ENCODE measurements at places on chromosomes 12 and 14.

DNA sequence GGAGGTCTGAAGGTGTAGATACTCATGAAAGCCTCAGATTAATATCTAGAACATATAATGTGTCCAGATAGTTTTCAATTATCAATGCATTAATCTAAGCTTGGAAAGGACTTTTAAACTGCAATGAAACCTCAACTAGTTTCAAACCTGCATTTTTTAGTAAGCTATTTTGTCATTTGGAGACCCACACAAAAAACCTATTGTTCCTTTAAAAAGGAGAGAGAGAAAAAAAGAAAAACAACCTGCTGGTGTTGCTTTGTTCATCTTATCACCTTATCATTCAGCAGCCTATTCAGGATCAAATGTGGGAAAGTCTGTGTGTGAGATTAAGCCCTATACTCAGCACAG is 215.7 kb upstream of the PLEKHG7 start:
- no peak for DNase-seq

GRCh38 chr14:70971560-70971959 is 64.3 kb downstream of the PCNX1 start:
- DNase-seq = no peak

DNA sequence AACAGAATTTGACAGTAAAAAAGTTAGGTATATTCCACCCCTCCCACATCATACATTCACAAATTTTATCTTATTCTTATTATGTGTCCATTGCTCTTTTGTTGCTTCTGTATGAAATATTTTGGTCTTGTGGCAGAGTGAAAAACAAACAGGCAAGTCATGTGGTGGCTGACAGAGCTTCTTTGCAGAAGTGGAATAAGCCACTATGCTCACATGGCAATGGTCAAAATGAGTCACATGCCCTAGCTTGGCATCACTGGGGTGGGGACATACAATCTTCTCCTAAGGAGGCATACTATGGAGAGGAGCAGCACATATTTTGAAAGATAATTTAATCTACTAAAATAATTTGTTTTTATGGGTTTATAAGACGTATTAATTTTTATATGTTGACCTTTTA is 27.7 kb upstream of the CMA1 start:
- DNase-seq = no peak

DNA sequence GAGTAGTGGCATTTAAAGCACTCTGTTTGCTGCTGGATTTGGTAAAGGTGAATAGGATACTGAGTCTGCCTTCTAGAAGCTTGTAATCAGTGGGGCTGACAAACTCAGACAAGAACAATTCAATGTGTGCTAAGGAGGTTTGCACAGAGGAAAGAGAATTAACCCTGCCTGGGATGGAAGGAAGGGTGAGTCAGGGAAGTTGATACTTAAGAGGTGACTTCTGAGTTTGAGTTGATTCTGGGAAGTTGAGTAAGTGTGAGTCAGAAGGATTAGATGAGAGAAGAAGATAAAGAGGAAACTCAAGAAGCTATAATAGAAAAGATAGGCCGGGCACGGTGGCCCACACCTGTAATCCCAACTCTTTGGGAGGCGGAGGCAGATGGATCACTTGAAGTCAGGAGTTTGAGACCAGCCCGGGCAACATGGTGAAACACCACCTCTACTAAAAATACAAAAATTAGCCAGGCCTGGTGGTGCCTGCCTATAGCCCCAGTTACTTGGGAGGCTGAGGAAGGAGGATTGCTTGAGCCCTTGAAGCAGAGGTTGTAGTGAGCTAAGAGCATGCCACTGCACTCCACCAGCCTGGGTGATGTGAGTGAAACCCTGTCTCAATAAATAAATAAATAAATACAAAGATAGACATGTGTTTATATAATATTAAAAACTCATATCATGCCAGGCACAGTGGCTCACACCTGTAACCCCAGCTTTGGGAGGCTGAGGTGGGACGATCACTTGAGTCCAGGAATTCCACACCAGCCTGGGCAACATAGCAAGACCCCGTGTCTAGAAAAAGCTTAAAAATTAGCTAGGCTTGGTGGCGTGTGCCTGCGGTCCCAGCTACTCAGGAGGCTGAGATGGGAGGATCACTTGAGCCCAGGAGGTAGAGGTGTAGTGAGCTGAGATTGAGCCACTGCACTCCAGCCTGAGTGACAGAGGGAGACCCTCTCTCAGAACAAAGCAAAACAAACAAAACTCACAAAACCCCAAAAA is 126.8 kb upstream of the CPM start:
- DNase-seq = no peak

DNA sequence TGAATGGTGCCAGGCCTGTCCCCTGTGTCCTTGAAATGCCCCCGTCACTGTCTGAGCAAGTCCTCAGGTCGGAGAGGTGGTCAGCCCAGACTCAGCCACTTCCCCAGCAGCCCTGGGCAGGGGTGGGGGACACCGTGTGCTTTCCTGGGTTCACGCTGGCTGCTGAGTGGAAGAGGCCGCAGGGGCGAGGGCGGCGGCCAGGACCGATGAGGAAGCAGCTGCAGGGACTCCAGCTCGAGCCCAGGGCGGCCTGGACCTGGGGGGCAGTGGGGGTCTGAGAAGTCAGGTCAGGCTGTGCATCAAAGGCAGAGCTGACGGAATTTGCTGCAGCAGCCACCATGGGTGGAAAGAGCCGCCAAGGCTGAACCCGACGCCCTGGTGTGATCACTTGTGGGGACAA is 28.4 kb downstream of the NOC4L start:
- DNase-seq = no peak

DNA sequence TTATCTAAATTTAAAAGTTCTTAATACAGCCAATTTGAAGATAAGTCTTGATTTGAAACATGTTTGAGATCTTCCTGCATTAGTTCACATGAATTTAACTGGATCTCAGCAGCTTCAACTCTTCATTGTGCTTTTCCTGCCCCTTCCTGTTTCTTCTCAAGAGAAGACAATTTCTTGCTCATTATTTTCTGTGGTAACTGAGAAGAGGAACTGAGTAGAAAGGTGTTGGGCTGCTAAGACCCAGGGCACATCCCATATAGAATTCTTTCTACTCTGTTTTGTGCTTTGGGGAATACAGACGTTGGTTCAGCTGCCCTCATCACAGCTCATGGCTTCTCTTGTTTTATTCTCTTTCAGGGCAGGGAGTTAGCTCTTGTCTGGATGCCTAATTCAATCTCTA is 110.2 kb downstream of the SNAPC1 start:
- DNase-seq = no peak

GRCh38 chr14:60303745-60304144 is 54.7 kb downstream of the PPM1A start:
- DNase-seq = no peak

DNA sequence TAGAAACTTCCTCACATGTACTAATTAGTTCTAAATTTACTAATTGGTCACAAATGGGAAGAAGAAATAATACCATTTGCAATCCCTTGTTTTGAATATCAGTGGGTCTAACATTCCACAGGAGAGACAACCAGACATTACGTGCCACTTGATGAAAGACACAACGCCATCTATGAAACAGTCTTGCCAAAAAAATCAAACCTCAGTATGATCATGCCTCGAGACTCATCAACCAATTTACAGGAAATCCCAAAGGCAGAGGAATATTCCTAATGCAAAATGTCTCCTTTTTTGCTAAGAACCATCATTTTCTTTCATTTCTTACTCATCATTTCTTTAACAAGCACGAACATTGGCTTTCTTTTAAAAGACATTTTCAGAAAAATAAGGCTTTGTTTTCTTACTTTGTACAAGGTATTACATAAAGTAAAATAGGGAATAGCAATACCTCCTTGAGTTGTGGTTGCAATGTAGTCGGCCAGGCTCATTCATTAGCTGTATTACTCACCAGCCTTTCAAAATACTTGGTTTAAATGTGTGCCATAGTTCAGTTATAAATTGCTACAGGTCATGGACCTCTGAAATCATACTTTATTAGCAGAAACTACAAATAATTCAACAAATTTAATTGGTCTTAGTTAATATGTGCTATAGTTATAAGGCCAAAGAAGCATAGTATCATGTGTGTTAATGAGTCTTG is 436.2 kb upstream of the FLRT2 start:
- DNase-seq = no peak

DNA sequence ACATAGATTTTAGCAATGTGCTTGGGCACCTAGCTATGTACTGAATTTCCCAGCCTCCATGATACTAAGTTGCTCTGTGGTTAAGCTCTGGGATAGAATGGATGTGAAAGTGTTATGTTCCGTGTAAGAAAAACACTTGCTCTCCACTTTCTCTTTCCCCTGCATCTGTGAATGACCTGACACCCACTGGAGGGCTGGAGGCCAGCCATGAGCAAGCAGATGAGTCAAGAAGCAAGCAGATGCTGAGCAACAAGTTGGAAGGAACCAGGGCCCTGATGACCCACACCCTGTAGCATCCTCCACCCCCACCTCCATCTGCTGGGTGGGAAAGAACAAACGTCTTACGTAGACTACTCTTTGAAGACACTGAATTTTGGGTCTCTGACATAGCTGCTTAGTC is 56.6 kb downstream of the EID3 start:
- no peak for DNase-seq

GRCh38 chr12:121089031-121089812 is 43.5 kb upstream of the P2RX7 start:
- no peak for DNase-seq

DNA sequence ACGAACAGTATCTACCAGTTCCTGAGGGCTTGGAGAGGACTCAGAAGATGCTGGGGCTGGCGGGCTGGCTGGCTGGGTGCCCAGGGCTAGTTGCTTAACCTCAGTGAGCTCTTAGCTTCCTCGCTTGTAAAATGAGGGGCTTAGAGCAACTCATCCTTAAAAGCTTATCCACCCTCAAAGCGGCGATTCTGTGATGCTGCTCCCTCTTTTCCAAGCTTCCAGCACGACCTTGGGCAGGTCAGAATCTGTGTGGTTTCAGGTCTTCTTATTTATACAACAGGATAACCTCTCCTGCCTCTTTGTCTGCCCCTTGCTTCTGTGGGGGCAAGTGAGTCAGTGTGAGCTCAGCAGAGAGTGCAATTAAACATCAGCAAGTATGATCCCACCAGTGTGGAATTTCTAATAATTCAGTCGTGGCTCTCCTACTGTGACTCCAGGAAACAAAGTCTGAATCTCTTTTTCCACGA is 281.8 kb downstream of the KSR2 start:
- no peak for DNase-seq

- no peak for DNase-seq
These were observed 16.0 kb downstream of the FOXN4 start for GRCh38 chr12:109293106-109293505.

GRCh38 chr14:67529947-67530935 is 2.8 kb upstream of the PLEKHH1 start:
- DNase-seq = no peak

GRCh38 chr12:76746516-76746915 is 17.4 kb upstream of the ZDHHC17 start:
- DNase-seq = no peak

GRCh38 chr12:52534482-52534881 is 14.3 kb upstream of the KRT5 start:
- DNase-seq = peak; percentile 10

DNA sequence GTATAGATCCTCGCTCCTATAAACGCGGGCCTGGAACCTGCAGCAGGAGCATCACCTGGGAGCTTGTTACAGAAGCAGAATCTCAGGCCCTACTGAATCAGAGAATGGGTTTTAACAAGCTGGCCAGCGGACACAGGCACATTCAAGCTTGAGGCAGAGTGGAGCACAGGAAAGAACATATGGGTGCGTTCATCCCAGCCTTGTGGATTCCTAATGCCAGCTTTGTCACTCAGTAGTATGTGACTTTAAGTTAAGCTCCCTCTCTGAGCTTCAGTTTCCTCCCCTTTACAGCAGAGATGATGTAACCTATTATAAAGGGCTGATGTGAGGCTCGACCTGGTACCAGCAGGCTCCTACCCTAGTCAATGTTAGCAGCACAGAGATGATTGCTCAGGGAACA is 204.9 kb downstream of the ZFP36L1 start:
- no peak for DNase-seq

GRCh38 chr14:92568621-92569479 is 55.3 kb downstream of the RIN3 start:
- no peak for DNase-seq

DNA sequence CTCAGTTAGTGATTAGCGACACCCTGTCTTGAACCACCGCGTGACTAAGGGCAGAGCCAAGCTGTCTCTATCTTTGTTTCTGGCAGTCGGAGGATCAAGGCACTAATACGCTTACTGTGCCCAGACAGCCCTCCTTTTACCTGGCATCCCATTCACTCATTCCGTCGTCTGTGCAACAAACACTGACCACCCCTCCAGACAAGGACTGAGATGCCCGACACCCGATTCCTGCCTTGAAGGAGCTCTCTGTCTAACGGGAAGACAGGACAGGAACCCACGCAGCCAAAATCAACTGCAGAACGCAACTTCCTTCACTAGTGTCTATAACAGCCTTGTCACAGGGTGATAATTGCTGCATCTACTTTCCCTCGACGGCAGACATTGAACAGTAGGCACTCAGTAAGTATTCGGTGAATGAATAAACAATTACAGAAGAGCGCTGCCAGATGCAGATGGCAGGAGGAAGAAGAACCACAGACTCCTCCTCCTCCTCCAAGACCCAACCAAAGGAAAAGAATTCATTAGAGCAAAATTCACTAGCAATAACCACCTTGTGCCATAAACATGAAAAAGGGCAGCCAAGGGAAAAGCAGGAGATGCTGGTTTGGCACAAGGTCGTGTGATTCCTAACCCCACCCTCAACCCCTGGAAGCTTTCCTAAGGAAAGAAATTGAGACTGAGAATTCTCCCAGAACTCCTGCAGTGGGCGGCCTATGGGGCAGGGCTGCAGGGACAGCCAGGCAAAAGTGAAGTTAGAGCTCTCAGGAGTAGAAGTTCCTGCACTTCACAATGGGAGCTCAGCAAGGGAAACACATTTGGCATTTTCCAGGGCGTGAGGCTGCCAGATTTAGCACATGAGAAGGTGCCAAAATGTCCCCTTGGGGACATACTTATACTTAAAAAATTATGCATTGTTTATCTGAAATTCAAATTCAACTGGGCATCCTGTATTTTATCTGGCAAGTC is 186.6 kb upstream of the DIO3 start:
- DNase-seq = no peak

GRCh38 chr12:89653-90052 is 23.1 kb downstream of the IQSEC3 start:
- no peak for DNase-seq
